ENCODE measurements at places on chromosomes 4 and X.

GRCh38 chr4:78205591-78205990, 148.5 kb downstream of the FRAS1 start:
- no peak for DNase-seq

GRCh38 chr4:21139327-21139726, 439.1 kb downstream of the PACRGL start:
- no peak for DNase-seq

DNA sequence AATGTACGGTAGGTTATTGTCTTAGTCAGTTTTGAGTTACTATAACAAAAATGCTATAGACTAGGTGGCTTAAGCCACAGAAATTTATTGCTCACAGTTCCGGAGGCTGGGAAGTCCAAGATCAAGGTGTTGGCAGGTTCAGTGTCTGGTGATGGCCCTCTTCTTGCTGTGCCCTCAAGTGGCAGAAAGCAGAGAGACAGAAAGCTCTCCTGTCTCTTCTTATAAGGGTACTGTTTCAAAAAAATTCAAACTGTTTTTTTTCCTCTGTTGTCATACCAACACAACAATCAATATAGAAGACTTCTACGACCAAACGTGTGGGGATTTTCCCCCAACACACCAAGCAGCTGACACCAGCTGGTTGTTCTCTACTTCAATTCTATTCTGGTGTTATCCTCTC, 53.4 kb downstream of the ADGRG4 start:
- no peak for DNase-seq

GRCh38 chr4:3160438-3160837, 86.0 kb downstream of the HTT start:
- no peak for DNase-seq

DNA sequence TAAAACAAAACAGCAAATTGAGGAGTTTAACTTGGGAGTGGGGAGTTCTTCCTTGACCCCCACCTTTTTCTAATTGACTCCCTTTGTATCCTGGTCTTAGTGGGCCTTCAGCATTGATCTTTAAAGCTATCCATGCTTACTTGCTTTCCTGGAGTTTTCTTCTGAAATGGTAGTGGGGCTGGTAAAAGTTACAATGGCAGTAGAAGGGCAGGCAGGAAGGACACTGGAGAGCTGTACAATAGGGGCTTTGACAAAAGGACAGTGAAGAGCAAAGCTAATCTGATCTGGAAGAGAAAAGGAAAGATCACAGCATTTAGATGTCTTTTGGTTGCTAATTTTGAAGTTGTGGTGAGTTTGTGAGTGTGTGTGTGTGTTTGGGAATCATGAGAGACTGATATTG, 111.5 kb downstream of the MID1 start:
- DNase-seq = no peak

- no peak for DNase-seq
These were observed 68.8 kb downstream of the DDX60L start for GRCh38 chr4:168411318-168412150.

GRCh38 chr4:121669163-121669550, 27.6 kb downstream of the ANXA5 start:
- DNase-seq = no peak

- DNase-seq = no peak
These were observed 132.3 kb downstream of the ZNF330 start for GRCh38 chr4:141352909-141353525.

GRCh38 chr4:161260819-161261218, 903.0 kb downstream of the FSTL5 start:
- no peak for DNase-seq

GRCh38 chr4:125388613-125389012, 73.9 kb downstream of the FAT4 start:
- no peak for DNase-seq

GRCh38 chr4:107044170-107044569, 8.1 kb upstream of the DKK2 start:
- no peak for DNase-seq

DNA sequence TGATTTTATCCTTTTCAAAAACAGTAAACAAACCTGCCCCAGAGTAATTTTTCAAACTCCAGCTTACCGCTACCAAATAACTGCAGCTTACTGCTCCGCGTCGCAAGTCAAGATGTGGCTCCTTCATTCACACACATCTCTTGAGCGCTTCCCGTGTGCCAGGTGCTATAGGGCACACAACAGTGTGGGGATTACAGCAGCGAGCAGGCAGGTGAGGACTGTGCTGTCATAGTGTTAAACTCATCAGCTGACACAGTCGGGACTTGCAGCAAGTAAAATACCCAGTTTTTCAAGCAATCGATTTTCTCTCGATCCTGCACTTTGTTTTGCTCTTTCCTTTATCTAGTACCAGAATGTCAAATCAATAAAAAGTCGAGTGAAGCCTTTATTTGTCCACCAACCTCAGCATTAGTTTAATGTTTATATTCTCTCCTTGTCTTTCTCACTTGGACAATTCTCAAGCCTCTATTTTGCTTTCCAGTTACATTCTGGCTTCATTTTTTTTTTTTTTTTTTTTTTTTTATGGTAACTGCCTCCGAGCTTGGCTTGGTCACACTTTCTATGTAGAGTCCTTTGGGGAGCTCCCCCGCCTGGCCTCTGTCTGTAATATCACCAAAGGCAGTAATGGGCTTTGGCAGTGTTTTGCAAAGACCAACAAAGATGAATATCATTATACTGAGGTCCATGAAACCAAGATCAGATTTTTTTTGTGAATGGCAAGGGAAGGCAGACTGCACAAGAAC, 8.3 kb upstream of the ASB5 start:
- DNase-seq = peak; percentile 1

DNA sequence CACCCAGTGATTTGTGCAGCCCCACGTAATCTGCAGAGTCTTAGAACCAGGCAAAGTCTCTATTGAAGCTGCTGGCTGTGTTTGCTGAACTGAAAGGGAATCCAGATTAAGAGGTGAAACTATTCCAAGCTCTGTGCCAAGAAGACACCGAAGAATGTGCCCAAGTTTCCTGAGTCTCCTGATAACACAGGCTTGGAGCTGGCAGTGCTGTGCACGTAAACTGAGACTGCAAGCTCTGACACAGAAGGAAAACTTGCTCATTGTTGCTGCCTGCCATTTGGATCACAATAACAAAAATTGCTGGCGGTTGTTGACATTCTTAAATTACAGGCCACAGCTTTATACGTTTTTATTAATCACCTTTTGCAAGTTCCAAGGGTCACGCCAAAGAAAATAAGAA, 60.2 kb upstream of the VCX3B start:
- no peak for DNase-seq

DNA sequence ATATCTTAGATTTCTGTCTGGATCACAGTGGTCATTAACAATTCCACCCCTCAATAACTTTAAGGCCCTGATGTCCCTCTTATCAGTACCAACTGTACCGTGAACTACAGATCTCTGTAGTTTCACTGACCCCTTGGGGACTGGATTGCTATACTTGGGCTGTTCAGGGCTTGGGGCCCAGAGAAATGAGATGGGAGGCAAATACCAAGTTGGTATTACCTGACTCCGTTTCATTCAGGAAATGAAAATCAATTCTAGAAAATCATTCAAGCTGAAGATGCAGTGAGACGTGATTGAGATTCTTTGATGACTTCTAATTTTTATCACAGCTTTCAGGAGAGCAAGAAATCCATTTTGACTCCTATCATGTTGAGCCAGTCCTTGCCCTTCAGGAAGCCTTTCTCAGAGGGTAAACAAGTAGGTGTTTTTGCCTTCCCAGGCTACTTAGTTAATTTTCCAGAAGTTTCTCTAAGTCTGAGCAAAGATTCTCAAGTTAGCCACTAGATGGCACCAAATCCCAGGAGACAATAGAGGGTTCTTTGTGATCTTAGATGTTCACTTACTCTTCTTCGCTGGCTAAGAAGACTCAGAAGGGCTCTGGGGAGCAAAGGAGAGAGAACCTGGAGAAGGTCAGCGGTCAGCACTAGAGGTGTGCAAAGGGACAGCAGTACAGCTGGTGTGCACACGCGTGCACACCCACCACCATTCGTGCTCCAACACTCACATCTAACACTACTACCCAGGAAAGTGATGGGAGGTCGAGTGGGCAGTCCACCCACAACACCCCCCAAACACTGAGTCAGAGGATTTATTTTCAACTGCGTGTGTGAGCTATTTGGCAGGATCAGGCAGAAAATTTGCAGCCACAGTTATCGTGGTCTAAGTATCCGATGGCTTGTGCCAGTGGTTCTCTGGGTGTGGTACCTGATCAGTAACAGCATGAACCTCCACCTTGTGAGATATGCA, 7.4 kb downstream of the HNRNPH2 start:
- DNase-seq = peak; percentile 6

DNA sequence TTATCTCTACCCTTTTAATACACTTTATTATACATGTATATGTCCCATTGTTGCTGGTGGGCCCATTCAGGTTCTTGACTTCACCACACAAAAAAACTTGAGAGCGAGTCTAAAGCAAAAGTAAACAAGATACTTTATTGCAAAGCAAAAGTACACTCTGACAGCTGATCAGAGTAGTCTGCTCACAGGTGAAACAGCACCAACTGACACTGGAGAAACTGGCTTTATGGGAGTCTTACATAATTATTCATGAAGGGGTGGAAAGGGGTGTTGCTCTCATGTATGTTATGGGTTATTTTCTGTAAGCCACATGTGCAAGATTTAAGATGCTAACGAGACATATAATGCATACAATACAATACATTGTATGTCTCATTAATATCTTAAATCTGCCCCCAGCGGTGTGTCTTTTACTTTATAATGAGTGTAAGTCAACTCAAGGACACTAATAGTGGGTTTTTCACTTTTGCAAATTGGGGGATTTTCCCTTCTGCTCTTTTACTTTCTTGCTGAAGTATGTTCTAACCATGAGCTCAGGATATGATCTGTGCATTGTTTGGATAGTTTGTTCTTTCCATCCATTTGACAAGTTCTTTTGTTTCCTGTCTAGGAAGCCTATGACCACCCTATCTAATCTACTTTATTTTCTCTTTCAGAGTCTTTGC, 256.1 kb upstream of the ITM2A start:
- no peak for DNase-seq

DNA sequence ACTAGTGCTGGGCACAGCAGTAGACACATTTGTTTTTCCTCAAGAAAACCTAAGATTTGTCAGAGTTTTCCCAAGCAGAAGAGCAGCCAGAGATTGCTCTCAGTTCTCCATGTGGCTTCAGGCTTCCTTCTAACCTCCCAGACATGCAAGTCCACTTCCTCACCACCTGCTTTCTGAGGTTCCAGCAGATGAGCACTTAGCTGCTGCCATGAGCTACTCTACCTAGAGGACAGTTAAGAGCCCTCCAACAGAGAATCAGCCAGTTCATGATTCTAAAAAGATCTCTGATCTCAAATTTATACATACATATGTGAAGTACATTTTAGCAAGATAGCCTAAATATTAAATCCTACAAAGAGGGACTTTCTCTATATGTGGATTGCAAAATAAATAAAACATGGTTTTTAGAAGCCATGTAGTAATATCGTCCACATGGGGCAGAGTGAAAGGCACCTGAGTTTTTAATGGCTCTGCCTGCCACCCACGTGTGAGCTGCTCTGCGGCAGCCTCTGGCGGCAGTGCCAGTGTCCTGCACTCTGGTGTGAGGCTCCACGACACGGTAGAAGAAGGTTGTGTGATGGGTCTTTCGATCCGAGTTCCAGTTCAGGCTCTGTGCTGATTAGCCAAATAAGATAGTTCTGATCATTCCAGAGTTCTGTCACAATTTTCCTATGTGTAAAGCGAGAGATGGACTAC, 10.3 kb downstream of the CYP4V2 start:
- DNase-seq = peak; percentile 0

DNA sequence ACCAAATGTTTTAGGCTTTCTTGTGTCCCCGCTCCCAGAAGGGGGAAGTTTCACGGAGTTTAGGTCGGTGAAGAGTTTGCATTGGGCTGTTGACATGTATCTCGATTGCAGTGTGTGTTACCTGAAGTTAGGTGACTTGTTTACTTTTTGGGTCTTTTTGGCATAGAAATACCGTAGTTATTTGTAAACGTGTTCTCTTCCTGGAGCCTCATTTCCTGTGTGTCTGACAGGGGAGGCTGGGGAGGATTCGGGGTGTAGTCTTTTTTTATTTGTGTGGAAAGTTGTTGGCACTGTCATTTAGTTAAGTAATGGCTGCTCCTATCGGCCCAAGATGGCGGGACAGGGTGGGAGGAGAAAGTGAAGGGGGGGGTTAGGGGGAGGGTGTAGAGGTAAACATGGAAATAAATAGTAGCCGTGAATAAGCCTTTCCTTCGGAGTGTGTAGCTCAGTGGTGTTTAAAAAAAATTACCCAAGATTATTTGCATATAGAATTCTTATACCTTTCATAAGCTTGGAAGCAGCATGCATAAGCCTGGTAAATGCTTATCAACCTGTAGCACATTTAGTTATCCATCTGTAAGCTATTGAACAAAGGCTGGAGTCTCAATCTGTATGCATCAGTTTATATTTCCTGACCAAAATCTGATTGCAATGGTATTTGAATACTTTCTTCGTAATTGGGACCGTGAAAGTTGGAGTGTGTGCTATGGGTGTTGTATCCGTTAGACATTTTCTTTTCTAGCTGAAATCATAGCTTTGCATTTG, 1.6 kb downstream of the KDM6A start:
- DNase-seq = no peak

GRCh38 chr4:17204908-17205307, 306.5 kb upstream of the LDB2 start:
- DNase-seq = no peak

- DNase-seq = no peak
These were observed 23.1 kb downstream of the MAGEA8 start for GRCh38 chrX:149903889-149904748.

- no peak for DNase-seq
These were observed 1389.4 kb downstream of the C4orf33 start for GRCh38 chr4:130485371-130485770.

GRCh38 chr4:112327965-112328733, 31.0 kb downstream of the ALPK1 start:
- DNase-seq = peak; percentile 1

DNA sequence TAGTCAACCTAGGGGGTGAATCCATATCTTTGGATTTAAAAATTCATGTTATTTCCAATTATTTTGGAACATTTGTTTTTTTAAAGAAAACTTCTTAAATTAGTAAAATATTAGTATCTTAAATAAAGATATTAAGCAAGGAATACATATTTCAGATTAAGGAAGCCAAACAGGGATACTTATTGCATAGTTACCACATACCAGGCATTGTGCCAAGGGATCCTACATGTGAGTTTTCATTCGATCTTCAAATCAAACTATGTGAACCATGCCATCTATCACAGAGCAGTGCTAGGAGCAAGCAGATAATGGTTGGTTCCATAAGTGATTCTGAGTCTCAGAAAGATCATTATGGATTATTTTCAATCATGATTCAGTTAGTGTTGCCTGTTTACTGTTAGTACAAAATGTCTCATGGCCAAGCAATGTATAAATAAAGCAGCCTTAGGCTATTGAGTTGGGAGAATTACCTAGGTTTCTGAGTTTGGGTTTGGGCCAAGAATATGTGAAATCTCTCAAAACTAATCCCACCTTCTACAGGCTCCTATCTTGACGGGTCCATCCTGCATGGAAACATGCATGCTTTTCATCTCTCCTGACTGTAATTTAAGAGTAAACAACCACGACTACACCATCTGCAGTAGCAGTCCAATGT, 176.7 kb downstream of the NPFFR2 start:
- no peak for DNase-seq

DNA sequence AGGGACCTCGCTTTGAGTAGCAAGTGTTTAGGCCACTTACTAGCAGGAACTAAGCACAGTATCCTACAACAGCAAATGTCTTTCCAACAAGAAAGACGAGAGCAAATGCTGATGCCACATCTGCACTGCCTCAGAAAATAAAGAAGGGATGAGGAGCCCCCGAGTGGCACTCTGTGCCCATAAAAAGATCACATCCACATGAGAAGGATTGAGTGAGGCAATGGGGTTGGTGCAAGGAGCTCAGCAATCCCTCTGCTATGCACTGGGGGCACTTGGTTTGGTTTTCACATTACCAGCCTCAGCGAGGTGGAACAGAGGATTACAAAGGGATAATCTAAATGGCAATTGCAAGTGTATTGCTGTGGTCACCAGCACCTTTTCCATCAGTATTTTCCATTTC, 252.8 kb upstream of the SLC7A11 start:
- DNase-seq = no peak

All from NCI-H187 (cell line).